Stimulated activated CD8-positive, alpha-beta memory T cell treated with anti-CD3 and anti-CD28 coated beads, Interleukin-4, amount 100 ng/mL, for 1 hour (primary cell): ENCODE measurements at places on chromosomes 6 and 20.

GRCh38 chr20:48597521-48598302 is 230.1 kb downstream of the PREX1 start:
- DNase-seq, result no peak

DNA sequence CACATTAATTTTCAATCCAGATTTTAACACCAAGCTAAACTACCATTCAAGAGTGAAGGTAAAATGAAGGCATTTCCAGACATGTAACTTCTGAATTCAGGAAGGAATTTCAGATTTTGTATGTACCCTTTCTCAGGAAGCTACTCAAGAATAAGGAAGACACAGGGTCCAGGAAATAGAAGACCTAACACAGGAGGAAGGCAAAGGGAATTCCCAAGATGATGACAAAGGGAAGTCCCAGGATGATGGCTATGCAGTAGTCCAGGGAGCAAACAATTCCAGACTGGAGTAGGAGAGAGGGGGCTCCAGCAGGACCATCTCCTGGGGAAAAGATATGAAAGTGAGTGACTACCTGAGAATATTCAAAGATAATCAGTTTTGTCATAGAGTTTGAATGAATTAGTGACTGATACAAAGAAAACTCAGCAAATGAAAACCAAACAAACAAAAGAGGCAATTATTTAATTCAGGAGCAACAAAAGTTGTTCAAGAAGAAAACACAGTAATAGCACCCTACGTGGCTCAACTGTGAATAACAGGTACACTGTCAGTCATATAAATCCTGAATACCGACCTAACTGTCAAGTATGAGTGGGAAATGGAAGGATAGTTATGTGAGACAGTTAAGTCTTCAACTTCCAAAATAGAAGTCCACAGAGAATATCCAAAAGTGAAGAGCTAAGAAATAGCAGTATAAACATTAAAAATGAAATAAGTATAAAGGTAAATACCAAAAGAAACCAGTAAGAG is 4.0 kb downstream of the RNF24 start:
- DNase-seq, result no peak

DNA sequence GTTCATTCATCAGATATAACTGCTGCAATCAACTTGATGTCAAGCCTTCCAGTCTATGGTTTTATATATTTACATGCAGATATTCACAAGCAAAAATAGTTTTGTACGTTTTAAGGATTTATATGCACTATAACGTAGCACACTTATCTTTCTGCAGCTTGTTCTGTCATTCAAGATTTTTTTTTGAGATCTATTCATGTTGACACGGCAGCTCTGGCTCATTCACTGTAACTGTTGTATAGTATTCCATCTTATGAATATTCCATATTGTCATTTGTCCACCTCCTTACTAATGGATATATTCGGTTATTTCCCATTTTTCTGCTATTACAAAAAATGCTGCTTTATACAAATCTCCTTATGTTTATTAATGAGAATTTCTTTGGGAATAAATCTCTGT is 13.2 kb downstream of the ELOVL2 start:
- no peak for DNase-seq

DNA sequence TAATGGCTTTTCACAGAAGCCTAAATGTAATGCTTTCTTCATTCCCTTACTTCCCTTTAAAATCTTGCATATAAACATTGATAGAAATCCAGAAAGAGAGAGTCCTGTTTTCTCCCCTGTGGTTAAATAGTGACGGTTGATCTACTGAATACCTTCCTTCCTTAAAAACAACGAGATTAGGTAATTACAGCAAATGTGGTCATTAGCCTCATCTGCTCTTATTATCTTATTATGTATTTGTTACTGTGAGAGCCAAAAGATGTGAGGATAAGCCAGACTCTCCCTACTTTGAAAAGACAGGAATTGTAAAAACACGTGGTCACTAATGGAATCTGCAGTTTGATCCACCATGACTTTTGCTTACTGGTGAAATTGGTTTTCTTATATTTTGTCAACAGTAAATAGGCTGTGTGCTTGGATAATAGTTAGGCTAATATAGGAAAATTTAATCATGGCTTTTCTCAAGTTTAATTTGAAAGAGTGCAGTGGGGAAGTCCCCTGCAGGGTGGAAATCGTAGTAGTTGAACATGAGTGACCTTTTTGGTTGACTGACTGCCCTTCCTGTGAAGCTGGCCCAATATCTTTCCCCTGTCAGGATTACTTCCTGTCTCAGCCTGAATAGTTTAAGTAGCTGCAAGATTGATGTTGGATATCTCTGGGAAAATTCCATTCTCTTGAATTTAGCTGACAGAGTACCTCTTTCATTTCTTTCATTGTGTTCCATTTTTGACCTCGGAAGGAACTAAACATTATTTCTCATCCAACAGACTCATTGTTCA is 62.8 kb downstream of the JARID2 start:
- DNase-seq, result no peak

DNA sequence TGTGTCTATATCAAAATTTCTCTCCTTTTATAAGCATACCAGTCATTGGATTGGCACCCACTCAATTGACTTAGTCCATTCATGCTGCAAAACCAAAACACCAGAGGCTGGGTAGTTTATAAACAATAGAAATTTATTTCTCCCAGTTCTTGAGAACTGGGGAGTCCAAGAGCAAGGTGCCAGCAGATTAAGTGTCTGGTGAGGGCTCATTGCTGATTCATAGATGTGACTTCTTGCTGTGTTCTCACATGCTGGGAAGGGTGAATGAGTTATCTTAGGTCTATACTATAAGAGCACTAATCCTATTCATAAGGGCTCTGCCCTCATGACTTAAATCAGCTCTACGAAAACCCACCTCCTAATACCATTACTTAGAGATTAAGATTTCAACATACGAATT is 501.4 kb downstream of the EPM2A start:
- no peak for DNase-seq

DNA sequence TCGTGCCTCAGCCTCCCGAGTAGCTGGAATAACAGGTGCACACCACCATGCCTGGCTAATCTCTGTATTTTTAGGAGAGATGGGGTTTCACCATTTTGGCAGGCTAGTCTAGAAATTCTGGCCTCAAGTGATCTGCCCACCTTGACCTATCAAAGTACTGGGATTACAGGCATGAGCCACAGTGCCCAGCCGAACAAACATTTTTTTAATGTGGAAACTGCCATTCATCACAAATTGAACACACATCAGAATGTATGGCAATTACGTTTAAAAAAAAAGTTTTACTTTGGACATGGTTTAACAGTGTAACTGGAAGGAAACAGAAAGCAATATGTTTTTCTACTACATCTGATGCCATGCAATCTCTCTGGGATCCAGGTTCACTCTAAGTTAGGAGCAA is 38.3 kb upstream of the LOC128125822 start:
- DNase-seq, result no peak

- DNase-seq, result no peak
These were observed 104.1 kb downstream of the BCKDHB start for GRCh38 chr6:80210618-80211017.

DNA sequence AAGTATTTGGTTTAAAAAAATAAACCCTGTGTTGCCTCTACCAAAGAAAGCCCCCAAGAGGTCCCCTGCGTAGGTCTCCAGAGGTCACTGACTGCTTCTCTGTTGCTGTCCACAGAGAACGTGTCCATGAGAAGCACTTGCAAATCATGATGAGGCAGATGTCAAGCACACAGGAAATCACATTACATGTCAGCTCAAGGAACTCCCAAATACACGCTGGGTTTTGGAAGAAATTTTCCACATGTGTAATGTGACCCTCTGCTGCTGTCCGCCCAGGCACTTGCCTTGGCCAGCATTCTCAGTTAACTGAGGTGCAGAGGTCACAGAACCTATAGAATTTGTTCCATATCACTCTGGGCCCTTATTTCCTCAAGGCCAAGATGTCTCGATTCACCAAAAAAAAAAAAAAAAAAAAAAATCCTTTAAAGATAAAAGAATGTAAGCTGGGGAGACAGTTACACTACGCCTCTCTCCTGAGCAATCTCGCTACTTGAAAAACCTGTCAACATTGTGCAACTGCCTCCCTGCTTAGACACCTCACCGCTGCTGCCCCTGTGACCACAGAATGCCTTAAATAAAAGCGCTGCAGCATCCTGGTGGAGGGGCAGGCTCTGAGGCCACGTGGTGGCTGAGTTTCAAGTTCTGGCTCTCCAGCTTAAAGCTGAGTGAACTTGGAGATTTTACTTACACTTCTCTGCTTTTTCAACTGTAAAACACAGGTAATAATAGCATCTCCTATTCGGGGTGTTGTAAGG is 42.3 kb downstream of the SLC22A23 start:
- no peak for DNase-seq

DNA sequence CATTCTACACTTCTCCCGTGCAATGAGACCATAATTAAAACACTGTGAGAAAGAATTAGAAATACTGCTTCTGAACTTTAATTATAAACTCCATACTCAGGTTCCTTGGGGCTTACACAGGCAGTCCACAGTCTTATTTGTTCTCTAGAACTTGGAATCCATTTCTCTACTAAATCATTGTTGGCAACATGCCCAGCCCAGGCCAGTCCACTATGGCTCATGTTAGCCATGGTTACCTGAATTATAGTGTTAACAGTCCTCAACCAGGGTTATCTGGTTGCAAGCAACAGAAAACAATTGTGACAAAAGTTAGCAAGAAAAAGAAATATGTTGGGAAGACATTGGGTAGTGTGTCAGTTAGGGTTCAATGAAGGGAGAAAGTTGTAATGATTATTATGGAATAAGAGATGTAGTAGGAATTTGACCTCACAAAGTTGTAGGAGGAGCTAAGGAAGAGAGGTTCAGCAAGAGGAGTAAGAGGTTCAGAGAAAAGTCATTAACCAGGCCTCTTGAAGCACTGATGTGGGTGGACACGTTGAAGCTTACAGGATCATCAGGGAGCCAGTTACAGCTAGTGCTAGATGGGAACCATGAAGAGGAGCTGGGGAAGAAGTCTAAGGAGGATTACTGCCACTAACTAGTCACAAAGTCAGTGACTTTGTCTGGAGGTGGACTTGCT is 352.5 kb upstream of the PRND start:
- DNase-seq, result no peak

GRCh38 chr6:24387818-24388217 is 14.9 kb upstream of the MRS2 start:
- DNase-seq, result no peak

GRCh38 chr6:82951935-82952334 is 113.7 kb downstream of the UBE3D start:
- DNase-seq, result no peak

GRCh38 chr20:341682-342081 is 5.2 kb upstream of the NRSN2 start:
- DNase-seq, result no peak

- DNase-seq, result no peak
These were observed 91.1 kb downstream of the MRPL14 start for GRCh38 chr6:44036196-44036595.

DNA sequence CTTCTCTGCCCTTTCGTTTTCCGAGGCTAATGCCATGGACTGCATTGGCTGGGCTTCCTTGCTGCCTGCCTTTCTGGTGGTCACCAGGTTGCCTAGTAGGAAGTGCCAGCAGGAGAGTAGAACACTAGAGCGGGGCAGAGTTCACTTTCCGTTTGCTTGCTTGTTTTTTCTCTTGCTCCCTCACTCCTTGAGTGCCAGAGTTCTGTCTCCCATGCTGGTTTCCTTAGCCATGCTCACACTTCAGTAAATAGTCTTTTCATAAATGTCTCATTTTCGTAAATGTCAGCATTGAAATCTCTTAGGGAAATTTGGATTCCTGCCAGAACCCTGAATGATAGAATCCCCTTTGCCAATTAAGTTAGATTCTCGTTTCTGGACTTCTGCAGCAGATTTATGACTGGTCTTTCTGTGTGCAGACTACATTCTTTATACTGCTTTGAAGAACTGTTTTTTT is 63.9 kb downstream of the FAM83B start:
- DNase-seq, result no peak

DNA sequence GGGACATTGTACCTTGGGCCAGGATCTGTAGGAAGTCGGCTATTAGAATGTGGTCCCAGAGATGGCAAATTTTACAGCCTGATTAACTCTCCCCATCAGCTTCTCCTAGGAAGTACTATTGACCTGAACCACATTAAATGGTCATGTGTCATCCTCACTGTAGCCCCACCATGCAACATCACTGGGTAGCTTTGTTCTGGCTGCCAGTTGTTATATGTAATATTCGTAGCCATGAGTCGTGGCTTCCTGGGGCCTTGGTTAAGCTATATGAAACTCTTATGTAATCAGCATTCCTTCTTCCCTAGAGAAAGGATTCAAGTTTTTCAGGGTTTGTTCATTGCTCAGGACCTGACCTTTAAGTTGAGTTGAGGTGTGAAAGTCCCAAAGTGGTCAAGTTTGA is 125.7 kb downstream of the ANKS1A start:
- DNase-seq, result no peak

DNA sequence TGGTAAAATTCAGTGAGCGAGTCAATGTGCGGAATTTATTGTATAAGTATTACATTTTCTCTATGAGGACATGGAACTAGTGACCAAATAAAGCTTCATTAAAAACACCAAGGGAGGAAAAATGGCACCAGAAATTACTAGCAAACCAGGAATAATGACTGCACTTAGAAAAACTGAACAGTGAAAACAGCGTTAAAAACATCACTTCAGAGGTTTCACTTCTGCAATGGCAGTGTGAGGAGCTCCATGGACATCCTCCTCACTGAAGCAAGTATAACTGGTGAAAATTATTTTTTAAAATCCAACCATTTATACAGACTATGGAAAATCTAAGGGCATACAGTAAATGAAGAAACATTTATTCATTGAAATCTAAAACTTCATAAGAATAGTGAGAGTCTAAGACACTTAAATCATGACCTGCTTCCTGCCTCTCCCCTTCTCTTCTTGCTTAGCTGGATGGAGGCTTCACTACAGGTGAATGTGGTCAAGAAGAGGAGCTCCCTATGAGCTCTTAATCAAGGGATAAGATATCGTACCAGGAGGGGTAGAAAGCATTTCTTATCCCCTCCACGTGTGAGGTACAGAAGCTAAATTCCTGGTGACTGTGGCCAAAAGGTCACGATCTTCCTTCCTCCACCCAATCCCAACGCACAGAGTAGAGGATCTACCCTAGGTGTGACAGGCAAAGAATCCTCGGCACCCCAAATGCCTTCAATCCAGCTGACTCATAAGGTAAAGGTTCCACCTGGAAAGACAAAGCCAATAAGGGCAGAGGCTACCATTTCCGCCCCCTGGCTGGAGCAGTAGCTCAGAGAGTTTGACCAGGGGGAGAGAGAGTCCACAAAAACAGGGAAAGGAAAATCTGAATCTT is 12.3 kb upstream of the ASF1A start:
- no peak for DNase-seq

DNA sequence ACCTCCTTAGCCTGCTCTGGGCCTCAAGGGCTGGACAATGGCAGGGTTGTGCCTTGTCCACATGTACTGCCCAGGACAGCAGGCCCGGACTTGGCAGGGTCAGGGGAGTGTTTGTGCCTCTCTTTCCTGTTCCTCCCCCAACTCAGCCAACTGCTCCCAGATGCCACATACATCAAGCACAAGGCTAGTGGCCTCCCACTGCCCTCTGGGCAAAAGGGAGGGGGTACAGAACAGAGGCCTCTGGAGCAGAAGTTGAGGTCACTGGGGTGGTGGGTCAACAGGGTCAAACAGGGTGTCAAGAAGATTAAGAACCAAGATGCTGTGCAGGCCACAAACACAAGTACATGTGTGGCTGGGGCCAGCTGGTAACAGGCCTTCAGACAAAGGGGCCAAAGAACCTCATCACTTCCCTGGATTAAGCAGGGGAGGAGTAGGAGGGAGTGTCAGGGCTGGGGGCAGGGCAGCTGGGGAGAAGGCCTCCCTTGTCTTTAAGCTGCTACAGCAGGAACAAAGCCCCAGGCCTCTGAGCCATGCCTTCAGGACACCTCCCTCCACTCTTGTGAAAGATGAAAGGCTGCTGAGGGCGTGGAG is 36.0 kb downstream of the KCNK5 start:
- DNase-seq, result no peak
